ENCODE measurements at places on chromosomes 13 and 19.

- DNase-seq, result no peak
These were observed 801.0 kb downstream of the PCDH9 start for GRCh38 chr13:66429156-66429555.

DNA sequence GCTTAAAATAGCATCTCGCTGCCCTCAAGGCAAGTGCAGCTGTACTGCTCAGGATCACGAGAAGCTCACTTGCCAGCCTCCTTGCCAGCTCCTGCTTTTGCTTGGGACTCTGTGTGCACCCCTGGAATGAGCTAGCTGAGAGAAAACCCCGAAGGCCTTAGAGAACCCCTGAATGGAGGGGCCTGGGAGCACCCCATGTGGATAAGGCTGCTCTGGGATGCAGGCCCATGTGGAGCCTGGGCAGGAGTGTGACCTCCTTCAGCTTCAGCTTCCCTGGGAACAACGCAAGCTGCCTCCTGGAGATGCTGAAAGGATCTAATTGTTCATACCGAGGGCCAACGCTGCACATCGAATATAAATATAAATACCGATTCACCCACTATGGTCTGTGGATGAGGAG, 109.2 kb downstream of the HSPH1 start:
- no peak for DNase-seq

GRCh38 chr13:39777527-39778061, 122.1 kb downstream of the COG6 start:
- DNase-seq, result peak; percentile 10

DNA sequence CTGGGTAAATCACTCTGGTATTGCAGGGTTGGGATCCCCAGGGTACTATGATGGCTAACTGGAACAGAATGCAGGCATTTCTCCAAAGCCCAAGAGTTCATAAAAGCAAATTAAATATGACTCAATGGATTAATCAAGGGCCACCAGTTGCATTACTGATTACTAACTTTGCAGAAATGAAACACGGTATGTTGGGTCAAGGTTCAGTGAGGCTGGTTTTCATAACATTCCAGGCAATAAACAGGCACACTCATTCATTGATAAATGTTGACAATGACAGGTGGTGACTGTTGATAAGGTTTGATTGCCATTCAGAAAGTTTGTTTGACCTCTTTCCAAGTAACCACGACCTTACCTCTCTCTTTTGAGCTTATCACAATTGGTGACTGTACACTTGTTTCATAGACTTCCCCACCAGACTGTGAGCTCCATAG, 506 bp upstream of the AP1M1 start:
- DNase-seq, result no peak

DNA sequence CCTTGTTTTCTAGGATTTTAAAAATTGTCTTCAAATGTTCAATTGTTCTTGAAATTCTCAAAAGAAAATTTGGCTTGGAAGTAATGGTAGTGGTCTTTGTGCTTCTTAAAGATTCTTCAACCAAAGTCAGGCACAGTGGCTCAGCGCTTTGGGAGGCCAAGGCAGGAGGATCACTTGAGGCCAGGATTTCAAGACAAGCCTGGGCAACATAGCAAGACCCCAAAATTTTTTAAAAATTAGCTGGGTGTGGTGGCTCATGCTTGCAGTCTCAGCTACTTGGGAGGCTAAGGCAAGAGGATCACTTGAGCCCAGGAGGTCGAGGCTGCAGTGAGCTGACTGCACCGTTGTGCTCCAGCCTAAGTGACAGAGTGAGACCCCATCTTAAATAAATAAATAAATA, 153.5 kb upstream of the ZNF507 start:
- no peak for DNase-seq

DNA sequence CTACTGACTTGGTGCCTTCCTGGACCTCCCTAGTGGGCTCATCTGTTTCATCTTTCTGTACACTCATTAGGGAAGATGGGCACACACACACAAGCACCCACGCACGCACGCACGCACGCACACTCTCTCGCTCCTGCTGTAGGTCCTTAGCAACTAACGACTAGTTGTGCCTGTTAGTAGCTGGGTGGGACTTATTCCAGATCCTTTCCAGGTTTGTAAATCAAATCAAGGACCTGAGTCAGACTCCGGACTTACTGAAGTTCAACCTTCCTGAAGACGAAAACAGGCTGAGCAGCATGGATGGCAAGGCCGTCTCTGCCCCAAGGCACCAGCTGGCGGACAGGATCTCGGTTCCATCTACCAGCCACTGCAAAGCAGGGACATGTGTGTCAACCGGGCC, 76.2 kb downstream of the SLC15A1 start:
- no peak for DNase-seq

- no peak for DNase-seq
These were observed 23.2 kb downstream of the CATSPERD start for GRCh38 chr19:5743630-5744029.

Measured in central memory CD4-positive, alpha-beta T cell (primary cell).